ENCODE measurements at places on chromosomes 7 and 10.

GRCh38 chr7:95971716-95972115, 199.4 kb downstream of the DYNC1I1 start:
- no peak for DNase-seq

DNA sequence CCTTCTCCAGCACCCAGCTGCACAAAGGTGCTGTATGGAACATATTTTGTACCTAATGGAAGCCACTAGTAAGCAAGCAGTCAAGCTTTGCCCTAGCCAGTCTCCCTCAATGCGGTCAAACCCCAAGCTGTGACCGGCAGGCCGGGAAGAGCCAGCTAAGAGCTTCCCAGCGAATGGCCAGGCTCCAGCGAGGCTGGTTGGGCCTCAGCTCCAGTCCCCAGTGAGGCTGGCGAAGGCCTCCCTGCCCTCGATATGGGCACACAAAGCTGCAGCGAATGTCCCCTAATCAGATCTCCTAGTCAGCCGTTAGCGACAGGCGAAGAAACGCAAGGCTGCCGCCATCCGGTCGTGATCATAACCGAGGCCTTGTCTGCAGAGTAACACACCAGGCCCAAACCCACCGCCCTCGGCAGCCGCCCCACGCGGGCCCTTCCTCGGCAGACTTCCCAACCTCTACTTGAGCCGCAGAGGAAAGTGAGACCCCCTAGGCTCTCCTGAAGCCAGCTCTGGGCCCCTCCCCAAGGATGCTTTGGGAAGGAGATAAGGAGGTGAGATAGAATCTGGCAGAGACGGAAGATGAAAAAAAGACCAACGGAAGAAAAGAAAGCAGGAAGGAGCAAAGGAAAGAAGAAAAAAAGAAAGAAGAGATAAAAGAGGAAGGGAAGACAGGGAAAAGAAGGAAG, 3.1 kb upstream of the HOXA9 start:
- no peak for DNase-seq

DNA sequence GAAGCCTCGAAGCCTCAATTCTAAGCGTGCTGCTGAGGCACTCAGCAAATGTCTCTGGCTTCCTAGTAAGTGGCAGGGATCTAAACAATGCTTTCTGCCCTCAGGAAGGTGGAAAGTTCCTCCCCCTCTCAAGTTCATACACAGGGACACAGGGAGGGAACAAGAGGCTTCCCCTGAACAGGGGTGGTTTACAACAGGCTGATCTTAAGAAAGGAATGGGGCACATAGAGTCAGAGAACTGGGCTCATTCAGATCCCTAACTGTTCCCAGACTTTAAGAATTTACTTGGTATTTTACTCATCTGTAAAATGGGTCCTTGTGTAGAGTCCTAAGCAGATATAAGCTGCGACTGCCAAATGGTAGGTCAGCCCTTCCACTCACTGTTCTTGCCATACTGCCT, 2.5 kb downstream of the TNS3 start:
- DNase-seq = no peak

- no peak for DNase-seq
Measured at GRCh38 chr10:90741926-90742565, 115.8 kb downstream of the HTR7 start.

DNA sequence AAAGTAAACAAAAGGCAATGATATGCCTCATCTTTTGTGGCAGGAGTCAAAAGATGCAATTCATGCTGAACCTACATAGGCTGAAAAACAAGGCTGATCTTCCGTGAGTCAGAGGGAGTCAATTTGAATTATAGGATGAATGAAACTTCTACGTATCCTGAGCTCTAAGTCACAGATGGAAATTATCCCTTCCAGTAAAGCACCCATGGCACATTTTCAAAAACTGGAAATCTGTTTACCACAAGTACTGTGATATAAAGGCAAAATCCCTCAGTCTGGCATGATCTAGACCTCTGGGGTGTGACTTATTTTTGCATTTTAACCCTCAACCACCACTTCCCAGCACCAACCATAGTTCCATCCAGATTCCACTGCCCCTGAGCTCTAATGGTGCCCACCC, 69.6 kb downstream of the NRG3 start:
- DNase-seq = no peak

GRCh38 chr10:69338133-69338456, 59.8 kb downstream of the HK1 start:
- peak; percentile 30 for DNase-seq

DNA sequence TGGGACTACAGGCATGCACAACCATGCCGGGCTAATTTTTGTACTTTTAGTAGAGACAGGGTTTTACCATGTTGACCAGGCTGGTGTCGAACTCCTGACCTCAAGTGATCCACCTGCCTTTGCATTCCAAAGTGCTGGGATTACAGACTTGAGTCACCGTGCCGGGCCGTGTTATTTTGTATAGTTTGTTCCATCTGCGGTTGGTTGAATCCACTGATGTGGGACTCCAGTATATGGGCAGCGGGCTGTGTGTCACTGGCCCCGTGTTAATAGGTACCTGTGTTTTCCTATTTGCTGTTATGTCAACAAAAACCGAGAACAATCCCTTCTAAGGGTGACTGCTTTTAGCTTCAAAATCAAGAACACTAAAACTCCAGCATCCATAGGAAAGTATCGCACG, 297.6 kb upstream of the PITRM1 start:
- no peak for DNase-seq

DNA sequence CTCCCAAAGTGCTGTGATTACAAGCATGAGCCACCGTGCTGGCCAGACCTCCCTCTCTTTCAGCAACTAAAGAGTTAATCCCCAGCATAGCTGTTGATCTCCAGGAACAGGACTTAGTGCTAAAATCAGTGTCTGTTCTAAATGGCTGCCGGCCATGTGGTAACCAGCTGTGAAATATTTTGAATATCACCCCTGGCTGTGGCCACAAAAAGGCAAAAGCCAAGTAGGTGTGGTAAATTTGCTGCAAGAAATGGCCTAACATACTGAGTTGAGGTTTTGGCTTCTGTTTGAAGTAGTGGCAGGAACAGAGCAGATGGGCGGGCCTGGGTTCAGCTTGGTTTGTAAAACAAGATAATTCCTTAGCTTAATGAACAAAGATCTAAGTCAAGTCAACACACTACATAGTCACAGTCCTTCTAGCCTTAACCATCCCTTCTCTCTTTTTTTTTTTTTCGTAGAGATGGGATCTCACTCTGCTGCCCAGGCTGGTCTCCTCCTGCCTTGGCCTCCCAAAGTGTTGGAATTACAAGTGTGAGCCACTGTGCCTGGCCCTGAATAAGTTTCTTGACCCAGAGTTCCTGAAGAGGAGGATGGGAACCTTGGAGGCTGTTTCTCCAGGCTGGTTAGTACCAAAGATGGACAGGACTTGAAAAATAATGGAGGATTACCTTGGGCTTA, 22.7 kb upstream of the AGFG2 start:
- peak; percentile 79 for DNase-seq

DNA sequence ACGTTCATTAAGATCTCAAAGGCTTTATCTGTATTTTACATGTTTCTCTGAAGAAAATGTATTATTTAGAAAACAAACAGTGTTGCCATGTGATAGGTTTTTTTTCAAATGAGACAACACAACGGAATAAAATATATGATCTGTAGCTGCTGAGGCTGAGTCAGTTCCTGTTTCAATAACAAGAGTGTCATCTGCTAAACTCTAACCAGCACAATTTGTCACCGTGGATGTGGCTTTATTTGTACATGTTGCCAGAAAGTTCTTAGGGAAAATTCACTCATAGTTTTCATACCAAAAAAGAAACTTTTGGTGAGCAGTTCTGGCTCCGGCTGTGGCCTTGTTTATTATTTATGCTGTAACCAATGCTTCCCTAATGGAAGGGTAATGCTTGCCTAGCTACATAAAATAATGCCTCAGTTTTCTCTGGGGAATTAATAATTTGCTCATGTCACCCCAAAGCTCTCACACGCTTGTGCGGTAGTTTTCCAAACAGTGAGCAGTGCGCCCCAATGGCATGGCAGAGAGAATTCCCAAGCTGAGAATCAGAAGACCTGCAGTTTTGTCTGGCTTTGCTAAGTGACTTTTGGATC, 20.3 kb upstream of the KLF6 start:
- peak; percentile 13 for DNase-seq

DNA sequence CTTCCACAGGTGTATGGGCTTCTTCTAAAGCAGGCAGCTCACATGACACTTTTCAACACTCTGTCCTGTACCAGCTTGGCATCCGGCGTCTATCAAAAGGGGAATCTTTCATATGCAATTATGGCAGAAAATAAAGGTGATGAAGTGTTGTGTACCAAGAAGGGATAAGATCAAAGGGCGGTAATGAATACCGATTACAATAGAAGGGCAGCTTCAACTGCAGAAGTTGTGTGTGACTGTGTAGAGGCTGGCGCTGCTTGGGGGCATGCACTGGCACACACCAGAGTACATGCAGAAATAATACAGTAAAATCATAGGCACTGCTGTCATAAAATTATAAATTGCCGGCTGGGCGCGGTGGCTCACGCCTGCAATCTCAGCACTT, 744.7 kb downstream of the LRMDA start:
- DNase-seq = no peak

- DNase-seq = no peak
Measured at GRCh38 chr10:51952056-51952455, 252.7 kb upstream of the CSTF2T start.

- peak; percentile 90 for DNase-seq
Measured at GRCh38 chr7:55053651-55054571, 35.1 kb downstream of the EGFR start.

- DNase-seq = no peak
Measured at GRCh38 chr7:3239291-3239691, 61.8 kb upstream of the SDK1 start.

DNA sequence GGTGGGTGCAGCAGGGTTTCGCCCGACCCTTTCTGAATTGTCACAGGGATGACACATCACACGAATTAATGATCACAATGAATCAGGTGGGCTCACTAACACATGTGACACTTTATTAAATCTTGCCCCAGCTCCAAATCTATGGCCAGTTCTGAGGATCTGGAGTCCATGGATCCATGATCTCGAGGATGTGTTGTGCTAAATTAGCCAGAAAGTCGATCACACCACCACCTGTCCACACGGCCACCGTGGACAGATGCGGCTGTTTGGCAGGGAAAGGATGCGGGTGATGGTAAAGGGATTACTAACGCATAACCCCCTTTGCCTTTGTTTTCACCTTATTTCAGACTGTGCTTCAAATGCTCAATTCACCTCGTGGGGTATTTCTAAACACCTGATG, 96.4 kb downstream of the COBL start:
- no peak for DNase-seq
